ENCODE measurements at places on chromosomes 13 and 19.
A peak's percentile ranks its signal among the peaks of the same experiment; 100 is the strongest.

- DNase-seq = no peak
These were observed 147.7 kb downstream of the GGACT start for GRCh38 chr13:100440751-100441425.

DNA sequence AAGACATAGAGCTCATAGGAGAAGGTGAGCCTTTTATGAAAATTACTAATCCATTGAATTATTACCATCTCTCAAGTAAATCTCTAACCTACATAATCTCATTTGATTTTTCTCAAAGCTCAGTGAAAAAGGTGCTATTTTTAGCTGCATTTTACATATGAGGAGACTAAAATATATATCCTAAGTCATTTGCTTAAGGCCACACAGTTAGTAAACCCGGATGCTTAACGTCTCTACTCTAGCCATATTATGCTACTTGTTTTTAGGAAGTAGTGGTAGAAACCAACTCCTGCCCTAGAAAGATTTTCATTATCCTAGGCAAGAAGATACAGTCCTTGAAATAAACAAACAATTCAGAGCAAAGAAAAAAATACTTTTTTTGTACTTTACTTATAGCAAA lies 108.9 kb downstream of the RBM26 start:
- no peak for DNase-seq

DNA sequence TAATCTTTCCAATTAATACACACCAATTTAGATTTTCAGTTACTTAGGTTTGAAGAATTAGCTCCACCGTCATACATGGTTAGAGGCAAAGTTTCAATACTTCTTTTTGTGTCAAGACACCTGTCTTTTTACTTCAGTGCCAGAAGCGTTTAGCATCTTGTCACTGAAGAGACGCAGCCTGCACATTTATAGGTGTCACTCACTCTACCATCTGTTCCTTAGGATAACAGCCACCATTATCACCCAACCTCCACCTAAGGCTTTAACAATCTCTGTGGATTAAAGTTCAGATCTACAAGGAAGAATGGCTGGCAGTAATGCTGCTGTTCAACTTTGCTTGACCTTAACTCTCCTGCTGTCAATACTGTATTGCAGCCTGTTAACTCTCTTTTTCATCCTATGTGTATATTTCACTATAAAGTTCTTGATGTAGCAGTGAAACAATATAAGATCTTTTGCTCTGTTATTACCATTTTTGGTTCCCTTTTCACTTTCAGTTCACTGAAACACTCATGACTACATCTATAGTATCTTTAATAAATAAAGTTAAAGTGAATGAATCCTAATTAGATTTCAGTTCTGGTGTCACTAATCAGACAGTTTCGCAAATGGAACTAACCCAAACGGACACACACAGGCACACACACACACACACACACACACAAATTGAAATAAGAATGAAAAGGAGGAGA lies 435.6 kb downstream of the PCDH9 start:
- no peak for DNase-seq

DNA sequence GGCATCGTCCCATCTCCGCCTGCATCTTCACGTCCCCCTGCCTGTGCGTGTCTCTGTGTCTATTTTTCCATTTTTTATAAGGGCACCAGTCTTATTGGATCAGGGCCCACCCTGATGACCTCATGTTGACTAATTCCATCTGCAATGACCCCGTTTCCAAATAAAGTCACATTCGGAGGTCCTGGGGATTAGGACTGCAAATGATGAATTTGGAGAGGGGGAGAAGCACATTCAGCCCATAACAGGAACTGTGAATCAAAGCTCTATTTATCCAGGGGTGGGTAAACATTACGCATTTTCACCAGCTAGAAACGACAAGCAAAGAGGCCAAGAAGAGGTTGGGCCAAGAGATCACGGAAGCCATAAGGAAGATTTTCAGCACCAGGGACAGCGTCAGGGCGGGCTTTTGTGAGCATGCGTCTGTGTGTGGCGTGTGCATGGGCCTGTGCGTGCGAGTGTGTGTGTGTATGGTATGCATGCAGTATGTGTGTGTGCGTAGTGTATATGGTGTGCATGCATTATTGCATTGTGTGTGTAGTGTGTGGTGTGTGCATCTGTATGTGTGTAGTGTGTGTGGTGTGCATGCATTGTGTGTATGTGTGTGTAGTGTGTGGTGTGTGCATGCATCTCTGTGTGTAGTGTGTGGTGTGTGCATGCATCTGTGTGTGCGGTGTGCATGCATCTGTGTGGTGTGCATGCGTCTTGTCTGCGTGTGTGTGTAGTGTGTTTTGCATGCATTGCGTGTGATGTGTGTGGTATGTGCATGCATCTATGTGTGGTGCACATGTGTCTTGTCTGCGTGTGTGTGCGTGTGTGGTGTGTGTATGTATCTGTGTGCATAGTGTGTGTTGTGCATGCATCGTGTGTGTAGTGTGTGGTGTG lies 19.6 kb downstream of the CELF5 start:
- peak; percentile 69 for DNase-seq

GRCh38 chr19:41166944-41167804 lies 25.8 kb upstream of the CYP2S1 start:
- no peak for DNase-seq

- DNase-seq = no peak
These were observed 8.4 kb upstream of the UPF3A start for GRCh38 chr13:114272977-114273376.

GRCh38 chr19:17720440-17720839 lies 1.2 kb downstream of the MAP1S start:
- DNase-seq = no peak

GRCh38 chr13:101811284-101811839 lies 358.9 kb downstream of the ITGBL1 start:
- DNase-seq = no peak

DNA sequence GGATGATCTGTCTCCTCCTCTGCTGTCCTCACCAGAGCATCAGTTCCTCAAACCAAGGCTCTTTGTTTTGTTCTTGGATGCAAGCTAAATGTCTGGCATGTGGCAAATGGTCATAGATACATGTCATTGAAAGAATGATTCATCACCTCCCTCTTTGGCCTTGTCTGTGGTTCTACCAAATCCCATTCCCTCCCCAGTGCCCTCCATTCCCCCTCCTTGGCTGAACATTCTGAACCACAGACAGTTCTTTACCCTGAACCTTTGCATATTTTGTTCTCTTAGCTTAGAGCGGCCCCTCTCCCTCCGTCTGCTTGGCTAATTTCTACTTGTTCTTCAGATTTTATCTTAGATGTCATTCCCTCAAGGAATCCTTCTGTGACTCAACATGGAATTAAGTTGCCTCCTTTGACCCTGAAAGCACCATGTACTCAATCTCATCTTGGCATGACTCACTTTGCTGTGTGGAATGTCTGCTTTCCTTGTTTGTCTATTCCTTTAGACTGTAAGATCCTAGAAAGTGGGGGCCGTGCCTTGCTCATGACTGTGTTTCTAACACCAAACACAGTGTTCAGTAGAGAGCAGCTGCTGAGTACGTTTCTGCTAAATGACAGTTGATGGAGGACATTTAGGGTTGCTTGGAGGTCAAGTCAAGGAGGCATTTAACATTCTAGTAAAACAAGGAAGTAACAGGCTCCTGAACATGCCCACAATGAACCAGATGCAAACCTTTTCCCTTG lies 8.1 kb downstream of the ALOX5AP start:
- no peak for DNase-seq
